Forelimb muscle (tissue), 1 donor: ENCODE measurements at places on chromosomes 3 and 15. TPM values are rescaled to one million over a fixed set of nuclear protein-coding genes. Genes with fewer than 3 reads are reported as not detected.

- no peak for DNase-seq
These were observed 78.9 kb downstream of the ESYT3 start for GRCh38 chr3:138513090-138513843.

DNA sequence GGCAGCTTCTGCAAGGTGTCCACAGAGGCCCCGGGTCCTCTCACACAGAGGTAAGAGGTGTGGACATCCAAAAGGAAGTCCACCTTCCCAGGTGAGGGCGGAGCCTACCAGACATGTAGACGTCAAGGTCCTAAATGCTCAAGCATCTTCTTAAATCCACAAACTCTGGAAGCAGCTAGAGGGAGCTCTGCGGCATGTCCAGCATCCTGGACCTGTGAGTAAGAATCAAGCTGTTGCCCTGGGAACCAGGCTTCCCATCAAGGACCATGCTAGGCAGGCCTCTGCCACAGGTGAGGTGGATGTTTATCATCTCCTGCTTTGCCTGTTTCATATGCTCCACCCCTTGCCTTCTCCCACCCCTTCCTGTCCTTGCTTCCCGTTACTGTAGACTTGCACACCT, 368.2 kb downstream of the GABRG3 start:
- DNase-seq, result no peak

DNA sequence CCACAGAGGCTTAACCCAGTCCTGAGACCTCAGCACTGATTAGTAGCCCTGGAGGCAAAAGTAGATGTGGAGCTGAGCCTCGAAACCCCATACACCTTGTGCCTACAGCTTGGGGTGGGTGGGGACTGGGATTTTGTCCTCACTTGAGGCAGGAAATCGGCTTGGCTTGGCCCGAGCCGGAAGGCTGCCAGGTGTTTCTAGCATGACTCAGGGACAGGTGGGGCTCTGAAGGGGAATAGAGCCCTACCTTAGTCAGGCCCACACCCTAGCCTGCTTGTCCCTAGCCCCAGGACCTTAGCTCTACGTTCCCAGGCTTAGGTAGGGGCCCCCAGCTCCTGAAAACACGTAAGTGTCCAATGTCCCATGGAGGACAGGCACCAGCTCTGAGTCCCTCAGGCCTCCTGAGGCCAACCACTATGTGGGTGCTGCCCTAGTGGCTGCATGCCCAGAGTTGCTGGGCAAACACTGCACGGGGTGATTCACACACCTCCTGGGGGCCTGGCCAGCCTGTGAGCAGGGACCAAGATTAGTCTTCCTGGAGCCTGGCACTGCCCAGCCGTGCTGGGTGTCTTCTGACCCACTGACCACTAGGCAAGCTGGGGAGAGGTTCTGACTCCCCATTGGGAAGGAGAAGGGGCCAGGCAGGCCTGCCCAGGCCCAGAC, 3.1 kb downstream of the MST1R start:
- DNase-seq, result no peak

GRCh38 chr3:107461721-107462120, 61.0 kb upstream of the BBX start:
- no peak for DNase-seq

GRCh38 chr15:47299846-47300434, 417.4 kb upstream of the SEMA6D start:
- no peak for DNase-seq

DNA sequence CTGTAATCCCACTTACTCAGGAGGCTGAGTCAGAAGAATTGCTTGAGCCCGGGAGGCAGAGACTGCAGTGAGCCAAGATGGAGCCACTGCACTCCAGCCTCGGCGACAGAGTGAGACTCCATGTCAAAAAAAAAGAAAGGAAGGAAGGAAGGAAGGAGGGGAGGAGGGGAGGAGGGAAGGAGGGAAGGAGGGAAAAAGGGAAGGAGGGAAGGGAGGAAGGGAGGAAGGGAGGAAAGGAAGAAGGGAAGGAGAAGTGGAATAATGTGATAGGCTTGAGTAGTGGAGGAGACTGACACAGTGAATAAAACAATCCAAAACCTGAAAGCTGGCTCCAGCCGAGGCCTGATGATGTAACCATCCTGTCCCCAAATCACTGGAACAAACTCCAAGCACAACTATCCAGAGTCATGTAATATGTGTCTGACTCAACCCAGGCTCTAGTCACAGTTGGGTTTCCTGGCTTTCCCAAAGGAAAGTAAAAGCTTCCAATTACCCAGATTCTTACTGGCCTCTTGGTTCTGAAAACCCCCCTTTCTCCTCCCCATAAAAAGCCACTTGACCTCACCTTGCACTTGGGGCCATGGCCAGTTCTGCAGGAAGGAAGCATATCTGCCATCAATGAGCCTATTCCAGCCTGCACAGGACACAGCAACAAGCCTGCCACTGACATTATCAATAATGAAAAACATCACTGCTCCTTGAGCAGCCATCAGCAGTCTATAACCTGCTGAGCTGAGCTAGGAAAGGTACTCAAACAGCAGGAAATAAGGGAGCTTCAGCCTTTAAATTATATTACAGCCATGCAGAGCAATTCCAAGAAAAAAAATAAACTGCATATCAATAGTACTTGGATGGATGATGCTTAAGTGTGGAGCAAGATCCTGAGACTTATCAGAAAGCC, 48.3 kb downstream of the MB21D2 start:
- DNase-seq, result no peak

- DNase-seq, result no peak
These were observed 58.8 kb upstream of the TRPM1 start for GRCh38 chr15:31160297-31160696.

- no peak for DNase-seq
These were observed 73.6 kb downstream of the OXSM start for GRCh38 chr3:25863416-25863959.

- DNase-seq, result peak; percentile 9
These were observed 52.2 kb upstream of the STXBP5L start for GRCh38 chr3:120855665-120856437.

ADGRG7 gene
- polyA plus RNA-seq, result not detected

BCL2A1 gene
- 0.28 TPM for polyA plus RNA-seq

ANKDD1A gene
- polyA plus RNA-seq, result 6.1 TPM

CEP70 gene
- 19.4 TPM for polyA plus RNA-seq
